ENCODE measurements at places on chromosomes 7 and 10.

DNA sequence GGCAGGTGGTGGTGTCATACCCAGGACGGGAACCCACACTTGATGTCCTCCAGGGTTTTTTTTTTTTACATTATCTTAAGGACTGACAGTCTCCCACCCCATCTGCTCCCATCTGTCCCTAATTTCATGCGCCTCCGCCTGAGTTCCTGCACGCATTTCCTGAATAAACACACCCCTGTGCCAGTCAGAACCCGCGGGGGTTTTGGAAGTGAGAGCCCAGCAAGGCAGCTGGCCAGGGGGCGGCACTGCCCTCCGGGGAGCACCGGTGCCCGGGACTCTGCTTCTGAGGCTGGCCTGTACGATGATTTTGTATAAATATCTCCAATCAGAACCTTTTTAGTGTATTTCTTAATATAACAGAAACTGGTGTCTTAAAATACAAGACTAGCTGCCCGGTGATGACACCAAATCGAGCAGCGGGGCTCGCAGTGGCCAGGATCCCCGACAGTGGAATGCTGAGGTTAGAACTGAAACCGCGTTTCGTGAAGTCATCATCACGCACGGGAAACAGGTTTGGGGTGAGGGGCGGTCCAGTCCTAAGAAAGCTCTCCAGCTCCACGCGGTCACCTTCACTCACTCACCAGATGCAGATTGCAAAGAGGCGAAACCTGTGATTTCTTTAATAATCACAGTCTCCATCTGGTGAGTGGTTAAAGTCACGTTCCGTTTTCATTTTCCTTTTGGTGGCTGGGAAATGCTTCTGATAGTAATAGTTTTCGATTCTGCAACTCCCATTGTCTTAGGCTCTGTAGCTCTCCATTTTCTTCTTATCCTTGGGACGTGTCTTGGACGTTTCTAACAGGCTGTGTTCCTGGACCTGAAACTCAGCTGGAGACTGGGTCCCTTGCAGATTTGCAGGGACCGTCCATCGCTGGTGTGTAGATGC lies 19.7 kb downstream of the BNIP3 start:
- DNase-seq, result no peak

- DNase-seq, result no peak
These were observed 93.7 kb downstream of the OAT start for GRCh38 chr10:124324856-124325632.

DNA sequence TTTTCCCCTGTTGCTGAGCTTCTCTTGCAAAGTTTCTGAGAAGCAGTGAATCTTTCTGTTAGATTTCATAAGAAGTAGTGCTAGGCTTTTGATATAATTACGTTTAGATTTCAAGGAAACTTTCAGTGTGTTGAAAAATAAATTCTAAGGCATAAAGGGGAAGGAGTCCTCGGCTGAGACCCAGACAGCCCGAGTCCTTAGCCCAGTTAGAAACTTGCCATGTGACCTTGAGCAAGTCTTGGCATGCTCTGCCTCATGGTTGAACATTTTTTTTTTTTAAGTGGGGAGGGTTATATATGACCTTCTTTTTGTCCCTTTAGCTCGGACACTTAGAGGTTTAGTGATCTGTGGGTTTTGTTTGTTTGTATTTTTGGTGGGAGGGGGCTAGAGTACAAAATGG lies 117.5 kb downstream of the TCF7L2 start:
- DNase-seq, result no peak

GRCh38 chr7:107874605-107875446 lies 16.2 kb upstream of the DLD start:
- DNase-seq, result no peak

- DNase-seq, result no peak
These were observed 263.8 kb downstream of the ARHGAP12 start for GRCh38 chr10:31664803-31665202.

- DNase-seq, result no peak
These were observed 64.2 kb upstream of the GNAI1 start for GRCh38 chr7:80070391-80070790.

- DNase-seq, result no peak
These were observed 23.9 kb downstream of the COL13A1 start for GRCh38 chr10:69825604-69826003.

DNA sequence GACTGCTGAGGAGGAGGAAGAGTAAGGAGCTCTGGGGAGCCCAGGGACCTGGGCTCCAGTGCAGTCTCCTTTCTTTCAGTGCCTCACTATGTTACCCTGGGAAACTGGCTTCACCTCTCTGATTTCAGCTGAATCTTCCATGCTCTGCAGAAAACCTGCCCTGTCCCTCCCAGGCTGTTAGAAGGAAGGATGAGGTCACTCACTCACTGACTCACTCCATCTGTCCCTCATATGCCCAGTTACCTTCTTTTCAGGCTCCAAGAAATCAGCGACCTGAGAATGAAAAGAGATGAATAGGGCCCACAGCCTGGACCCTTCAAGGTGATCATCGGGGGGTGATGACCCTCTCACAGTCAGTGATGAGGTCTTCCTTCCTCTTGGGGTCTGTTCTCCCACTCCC lies 481 bp downstream of the SFTPA2 start:
- DNase-seq, result no peak

DNA sequence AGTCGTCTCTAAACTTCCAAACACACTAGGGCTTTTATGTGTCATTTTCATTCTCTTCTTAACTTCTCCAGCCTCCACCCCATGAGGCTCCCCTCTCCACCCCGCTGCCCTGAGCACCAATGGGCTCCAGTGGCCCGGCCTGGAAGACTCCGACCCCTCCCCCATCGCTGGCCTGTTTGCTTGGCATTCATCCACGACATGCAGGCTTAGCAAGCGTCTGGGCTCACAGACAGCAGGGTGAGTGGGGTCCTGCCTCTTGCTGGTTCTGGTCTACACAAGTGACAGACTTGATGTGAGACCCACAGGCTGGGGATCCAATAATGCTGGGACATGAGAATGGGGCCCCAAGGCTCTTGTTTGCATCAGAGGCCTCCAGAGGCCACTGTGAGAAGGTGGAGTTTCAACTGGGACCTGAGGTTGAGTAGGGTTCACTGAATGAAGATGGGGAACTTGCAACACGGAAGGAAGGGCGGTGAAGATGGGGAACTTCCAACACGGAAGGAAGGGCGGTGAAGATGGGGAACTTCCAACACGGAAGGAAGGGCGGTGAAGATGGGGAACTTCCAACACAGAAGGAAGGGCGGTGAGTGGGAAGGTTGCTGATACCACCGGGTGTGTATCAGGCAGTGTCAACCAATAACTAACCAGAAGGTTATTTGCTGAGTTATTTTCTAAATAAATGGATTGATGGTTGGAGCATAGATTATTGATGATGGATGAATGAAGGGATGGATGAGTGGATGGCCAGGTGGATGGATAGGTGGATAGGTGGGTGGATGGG lies 14.0 kb downstream of the KNDC1 start:
- DNase-seq, result no peak

DNA sequence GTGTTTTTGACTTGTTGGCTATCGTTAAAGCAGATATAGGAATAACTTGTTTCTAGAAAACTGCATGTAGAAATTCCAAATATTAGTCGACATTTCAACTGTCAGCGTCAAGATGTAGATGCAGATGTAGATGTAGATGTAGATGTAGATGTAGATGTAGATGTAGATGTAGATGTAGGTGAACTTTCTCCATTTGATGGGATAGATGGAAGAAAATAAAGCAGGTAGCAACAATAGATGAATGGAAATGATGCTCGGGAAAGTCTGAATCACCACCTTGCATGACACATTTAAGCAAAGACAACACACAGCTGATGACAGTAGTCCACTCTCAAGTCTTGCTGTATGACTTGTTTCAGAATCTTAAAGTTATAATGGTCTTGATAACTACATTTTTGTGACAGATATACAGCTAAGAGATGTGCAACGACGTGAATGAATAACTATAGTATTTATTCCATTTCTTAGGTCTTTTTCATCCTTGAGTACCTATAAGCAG lies 53.5 kb downstream of the SND1 start:
- DNase-seq, result no peak

DNA sequence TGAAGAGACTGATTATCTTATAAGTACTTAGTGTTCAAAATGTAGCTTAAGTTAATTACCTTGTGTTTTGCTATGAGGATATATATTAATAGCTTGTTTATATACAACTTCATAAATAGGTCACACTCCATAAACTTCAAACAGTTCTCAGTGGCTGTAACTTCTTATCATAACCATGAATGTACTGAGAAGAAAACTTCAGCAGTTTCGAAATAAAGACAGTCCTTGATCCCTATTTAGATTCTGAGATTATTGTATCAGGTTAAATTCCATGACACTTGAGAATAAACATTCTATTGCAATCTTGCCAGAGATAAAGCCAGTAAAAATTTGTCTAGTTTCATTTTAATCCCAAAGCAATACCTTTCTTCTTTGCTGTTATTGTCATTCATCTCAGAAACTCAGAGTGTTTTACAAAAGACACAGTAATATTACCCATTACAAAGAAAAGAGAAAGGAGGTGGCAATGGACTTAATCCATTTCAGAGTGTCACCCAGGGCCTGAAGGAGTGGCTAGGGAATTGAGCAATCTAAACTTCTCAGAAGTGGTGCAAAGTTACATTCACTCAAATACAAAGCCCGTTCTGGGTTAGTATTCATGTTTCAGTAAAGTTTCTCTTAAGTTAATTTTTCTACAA lies 403.6 kb downstream of the SEMA3D start:
- DNase-seq, result no peak

DNA sequence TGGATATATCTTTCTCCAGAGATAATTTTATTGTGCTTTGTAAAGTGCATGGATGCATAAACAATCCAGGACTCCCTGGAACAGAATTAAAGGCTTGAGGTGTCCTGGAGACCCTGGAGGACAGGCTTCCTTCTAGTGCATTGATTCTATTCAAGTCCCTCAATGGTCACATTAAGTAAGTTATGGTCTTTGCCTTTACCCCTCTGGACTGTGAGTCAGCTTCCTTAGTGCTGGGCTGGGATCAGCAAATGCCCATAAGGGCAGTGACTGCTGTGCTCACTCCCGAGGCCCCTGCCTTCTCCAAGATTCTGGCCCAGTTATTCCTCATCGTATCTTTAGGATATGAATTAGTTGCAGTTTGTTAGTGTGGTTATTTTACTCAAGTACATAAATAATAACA lies 178.7 kb upstream of the PRSS58 start:
- DNase-seq, result no peak

GRCh38 chr7:144830024-144830785 lies 5.6 kb downstream of the TPK1 start:
- DNase-seq, result no peak

- DNase-seq, result no peak
These were observed 1.0 kb upstream of the FAM20C start for GRCh38 chr7:191105-191980.

DNA sequence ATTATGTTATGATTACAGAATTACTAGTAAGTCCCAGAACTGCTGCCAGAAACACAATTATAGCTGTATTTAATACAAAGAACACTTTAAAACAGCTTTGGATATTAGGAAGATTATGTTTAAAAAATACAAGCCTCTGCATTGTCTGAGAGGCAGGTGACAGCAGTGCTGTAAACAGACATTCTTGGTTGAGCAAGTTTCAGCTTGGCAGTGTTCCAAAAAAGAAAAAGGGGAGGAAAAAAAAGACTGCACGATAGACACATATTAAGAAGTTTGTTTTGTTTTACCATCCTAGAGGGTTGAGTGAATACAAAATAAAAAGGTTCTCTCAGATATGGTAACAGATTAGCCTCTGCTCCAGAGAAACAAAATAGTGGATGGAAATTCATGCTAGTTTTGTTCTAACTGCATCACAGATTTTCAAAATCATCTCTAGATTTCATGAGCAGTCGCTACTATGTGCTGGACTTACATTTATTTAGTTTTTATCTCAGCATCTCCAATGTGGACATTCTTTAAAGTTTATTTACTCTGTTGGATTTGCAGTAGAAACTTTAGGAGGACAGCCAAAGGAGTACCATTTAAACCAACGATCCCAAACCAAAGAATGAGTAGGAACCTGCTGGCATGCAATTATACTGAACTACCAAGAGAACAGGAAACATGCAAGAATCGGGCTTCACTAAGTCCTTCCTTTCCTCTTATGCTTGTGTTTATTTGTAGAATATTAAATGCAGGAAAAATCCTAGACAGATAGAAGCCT lies 9.0 kb downstream of the FAM204A start:
- DNase-seq, result no peak

Data from activated CD8-positive, alpha-beta memory T cell treated with anti-CD3 and anti-CD28 coated beads, Interleukin-2, amount 50 U/mL, for 4 hours (primary cell).